ENCODE measurements at places on chromosomes 12 and 14. TPM values are rescaled to one million over a fixed set of nuclear protein-coding genes. Genes with fewer than 3 reads are reported as not detected.

DNA sequence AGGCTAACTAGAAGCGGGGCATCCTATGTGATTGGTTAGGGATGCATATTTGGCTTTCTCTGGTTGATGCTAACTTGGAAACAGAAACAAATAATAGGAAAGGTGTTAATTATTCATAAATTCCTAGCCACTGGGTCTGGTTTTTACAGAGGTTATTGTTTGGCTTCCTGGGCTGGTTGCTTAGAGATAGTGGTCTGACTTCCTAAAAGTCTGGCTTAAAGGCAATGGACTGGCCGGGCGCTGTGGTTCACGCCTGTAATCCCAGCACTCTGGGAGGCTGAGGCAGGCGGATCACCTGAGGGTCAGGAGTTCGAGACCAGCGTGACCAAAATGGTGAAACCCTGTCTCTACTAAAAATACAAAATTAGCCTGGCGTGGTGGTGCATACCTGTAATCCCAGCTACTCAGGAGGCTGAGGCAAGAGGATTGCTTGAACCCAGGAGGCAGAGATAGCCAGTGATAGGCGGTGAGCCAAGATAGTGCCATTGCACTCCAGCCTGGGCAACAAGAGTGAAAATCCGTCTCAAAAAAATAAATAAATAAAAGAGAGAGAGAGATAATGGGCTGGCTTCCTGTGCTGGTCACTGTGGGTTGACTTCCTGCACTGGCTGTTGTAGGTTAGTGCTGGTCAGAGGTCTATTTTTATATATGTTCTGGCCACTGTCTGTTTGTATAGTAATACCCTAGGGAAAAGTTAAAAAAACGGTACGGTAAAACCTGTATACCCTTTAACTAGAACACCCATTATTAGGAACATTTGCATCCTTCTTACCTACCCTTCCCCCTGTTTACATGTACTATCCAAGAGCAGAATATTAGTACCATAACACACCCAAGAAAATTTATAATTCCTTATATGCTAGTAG, 24.1 kb downstream of the OR6S1 start:
- no peak for DNase-seq

GRCh38 chr12:62750941-62751809, 183.8 kb downstream of the PPM1H start:
- DNase-seq: no peak

DNA sequence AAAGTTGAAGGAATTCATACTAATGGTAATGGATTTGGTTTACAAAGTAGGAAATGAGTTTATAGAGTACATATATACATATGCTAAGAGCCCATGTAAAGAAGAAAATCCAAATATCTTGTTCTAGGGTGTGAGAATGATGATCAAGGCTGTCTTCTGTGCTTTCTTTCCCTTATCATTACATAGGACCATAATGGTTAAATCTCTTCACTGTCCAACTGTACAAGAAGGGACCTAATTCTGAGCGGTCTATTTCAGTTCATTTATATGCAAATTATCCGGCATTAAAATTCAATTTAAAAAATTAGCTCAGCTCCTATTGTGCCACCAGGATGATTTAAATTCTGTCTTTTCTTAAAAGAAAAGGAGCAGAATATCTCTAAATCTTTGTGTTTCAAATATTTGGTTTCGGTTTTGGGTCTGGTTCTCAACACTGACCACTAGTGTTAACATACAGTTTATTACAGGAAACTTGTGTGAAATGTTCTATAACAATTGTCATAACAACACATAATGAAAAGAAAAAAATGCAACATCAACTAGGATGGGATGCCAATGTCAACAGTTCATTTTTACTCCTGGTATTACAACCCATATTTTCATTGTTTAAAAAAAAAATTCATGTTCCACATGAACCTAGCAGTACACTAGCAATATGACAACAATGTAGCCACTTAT, 16.8 kb downstream of the OR4K1 start:
- no peak for DNase-seq

- DNase-seq: no peak
Observed at GRCh38 chr12:47763481-47764346, 5.0 kb upstream of the RAPGEF3 start.

- no peak for DNase-seq
Observed at GRCh38 chr14:37406095-37406494, 189.0 kb downstream of the FOXA1 start.

The NPFF gene
- total RNA-seq: not detected

The HOXC5 gene
- not detected for total RNA-seq

The IFI27 gene
- 317 TPM for total RNA-seq
